ENCODE measurements at places on chromosomes 7 and 10. TPM values are rescaled to one million over a fixed set of nuclear protein-coding genes. Genes with fewer than 3 reads are reported as not detected.
A peak's percentile ranks its signal among the peaks of the same experiment; 100 is the strongest.

- peaks cover 13% of the 10 kb centered on the region for H3K4me1 ChIP-seq
- H3K27me3 ChIP-seq, result peaks cover 3% of the 10 kb centered on the region
- H3K36me3 ChIP-seq, result no peaks in the 10 kb centered on the region
- H3K27ac ChIP-seq, result no peak overlapping the region
- H3K4me3 ChIP-seq, result no peak overlapping the region
Measured at GRCh38 chr10:43352951-43353350, 18.5 kb upstream of the FXYD4 start.

Gene SPDYE11
- total RNA-seq, result not detected

Gene ZNF727
- total RNA-seq, result not detected

DNA sequence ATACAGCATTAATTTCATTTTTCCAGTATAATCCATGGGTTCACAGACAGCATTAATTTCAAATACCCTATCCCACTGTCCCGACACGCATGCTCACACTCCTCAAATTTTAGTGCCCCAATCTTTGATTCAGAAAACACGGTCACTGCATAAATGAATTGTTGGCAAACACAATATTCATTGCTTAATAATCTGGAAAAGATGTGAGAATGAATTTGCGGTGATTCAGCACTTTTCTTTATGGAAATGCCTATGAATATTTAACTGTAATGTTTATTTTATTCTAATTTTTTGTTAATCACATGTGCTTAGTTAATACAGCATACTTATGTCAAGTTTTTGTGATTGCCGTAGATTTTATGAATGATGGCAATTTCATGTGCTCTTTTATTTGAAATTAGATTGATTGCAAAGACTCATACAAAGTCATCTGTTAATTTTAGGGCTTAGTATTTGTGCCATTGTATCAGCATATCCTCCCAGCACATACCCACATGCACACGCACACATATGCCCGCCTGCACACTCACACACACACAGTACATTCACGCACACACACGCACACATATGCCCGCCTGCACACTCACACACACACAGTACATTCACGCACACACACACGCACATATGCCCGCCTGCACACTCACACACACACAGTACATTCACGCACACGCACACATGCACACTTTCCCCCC lies 35.1 kb downstream of the MACROH2A2 start:
- no peak overlapping the region for H3K4me3 ChIP-seq
- H3K27me3 ChIP-seq, result no peaks in the 10 kb centered on the region
- peaks cover 10% of the 10 kb centered on the region for H3K4me1 ChIP-seq
- no peaks in the 10 kb centered on the region for H3K36me3 ChIP-seq
- no peak for ATAC-seq
- H3K27ac ChIP-seq, result no peak overlapping the region

Gene RAMP3
- total RNA-seq, result not detected

- H3K4me1 ChIP-seq, result no peaks in the 10 kb centered on the region
- peaks cover 20% of the 10 kb centered on the region for H3K36me3 ChIP-seq
- no peak for ATAC-seq
- no peak overlapping the region for H3K4me3 ChIP-seq
Measured at GRCh38 chr10:123031124-123031523, 22.3 kb downstream of the ACADSB start.

DNA sequence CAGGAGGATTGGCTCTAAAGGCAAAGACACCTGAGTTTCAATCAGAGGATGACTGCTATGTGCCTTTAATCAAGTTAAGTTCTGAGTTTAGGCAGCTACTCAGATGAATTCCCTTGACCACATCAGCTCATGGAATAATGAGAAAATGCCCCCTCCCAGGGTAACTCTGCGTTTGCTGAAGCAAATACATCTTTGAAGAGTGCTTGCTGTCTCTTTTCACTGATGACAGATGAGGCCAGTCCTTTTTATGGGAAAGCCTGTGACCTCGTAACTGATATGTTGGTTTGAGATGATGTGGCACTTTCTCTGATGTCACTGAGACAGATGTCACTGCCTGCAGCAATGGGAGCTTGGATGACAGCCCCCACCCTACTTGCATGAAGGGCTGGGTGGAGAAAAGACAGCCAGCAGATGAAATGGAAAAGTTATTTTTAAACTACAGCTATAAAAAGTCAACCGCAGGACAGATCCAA lies 43.7 kb upstream of the DGKI start:
- peak overlapping the region; percentile 46 for H3K27ac ChIP-seq
- peaks cover 24% of the 10 kb centered on the region for H3K4me1 ChIP-seq
- peak; percentile 56 for ATAC-seq
- H3K4me3 ChIP-seq, result no peak overlapping the region
- H3K27me3 ChIP-seq, result no peaks in the 10 kb centered on the region
- peaks cover 87% of the 10 kb centered on the region for H3K36me3 ChIP-seq

DNA sequence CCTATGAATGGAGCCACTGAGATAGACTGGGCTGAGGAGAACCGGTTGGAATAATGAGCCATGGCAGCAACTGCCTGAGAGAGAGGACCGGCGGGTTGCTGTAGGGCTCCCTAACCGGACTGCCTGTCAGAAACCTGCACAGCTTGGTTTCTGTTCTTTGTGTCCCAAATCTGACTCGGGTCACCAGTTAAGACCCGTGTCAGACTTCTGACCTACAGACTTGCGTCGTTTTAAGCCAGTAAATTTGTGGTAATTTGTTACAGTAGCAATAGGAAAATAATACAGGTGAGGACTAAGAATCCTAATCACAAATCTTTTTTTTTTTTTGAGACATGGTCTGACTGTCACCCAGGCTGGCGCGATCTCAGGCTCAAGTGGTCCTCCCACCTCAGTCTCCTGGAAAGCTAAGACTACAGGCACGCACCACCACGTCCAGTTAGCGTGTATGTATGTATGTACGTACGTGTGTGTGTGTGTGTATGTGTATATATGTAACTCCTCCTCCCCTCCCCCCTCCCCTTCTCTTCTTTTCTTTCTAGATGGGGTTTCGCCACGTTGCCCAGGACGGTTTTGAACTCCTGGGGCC lies 672 bp upstream of the DDX56 start:
- peak overlapping the region; percentile 100 for H3K27ac ChIP-seq

GRCh38 chr7:50353894-50354595 lies 49.5 kb downstream of the IKZF1 start:
- peak overlapping the region; percentile 94 for H3K27ac ChIP-seq
- no peak overlapping the region for H3K4me3 ChIP-seq
- H3K4me1 ChIP-seq, result peaks cover 90% of the 10 kb centered on the region
- no peak for ATAC-seq
- H3K36me3 ChIP-seq, result peaks cover 98% of the 10 kb centered on the region

DNA sequence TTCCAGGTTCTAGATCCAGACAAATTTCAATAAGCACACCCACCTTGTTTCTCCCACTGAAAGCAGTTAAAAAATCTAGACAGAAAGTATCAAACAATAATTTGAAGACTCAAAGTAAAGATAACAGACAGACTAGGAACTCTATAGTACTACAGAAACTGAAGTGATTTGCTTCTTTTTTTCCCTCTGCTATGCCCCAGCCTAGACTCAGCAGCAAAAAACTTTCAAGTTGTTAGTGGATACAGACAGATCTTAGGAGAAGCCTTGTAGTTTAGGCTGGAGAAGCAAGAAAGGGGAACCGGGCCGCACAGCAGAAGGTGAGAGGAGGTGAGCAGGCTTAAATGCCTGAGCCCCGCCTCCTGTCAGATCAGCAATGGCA lies 65.1 kb downstream of the IGF2BP3 start:
- H3K27ac ChIP-seq, result peak overlapping the region; percentile 83
- ATAC-seq, result peak; percentile 59
- H3K4me1 ChIP-seq, result peaks cover 5% of the 10 kb centered on the region
- H3K36me3 ChIP-seq, result no peaks in the 10 kb centered on the region

DNA sequence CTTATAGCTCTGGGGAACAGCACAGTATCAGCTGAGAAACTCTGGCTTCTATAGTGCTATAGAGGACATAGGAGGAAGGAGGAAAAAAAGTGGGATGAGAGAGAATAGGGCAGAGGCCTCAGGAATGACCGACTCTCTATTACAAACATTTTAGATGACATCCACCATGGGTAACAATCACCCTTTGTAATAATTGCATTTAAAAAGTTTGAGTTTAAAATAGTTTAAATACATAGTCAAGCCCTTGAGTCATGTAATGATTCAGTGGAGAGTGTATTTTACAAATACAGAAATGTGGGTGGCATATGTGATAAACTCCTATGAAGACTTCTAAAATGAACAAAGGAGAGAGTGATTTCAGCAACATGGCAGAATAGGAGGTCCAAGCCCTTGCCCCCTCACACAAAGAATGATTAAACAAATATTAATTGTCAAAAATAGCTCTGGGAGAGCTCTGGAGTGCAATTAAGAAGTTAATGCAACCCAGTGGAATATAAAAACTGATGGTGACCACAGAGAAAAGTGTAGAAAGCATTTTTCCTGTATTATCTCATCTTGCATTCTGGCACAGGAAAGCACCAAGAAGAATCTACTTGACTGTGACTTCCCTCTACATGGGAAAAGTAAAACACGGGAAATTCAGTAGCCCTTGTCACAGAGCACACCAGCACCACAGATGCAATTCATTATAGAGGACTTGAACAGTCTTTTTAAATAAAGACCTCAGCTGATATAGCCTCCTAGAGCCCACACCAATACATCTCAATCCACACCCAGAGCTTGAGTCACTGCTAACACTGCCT lies 569.0 kb upstream of the SORCS1 start:
- no peaks in the 10 kb centered on the region for H3K4me1 ChIP-seq
- no peak for ATAC-seq
- H3K4me3 ChIP-seq, result no peak overlapping the region
- no peaks in the 10 kb centered on the region for H3K27me3 ChIP-seq

DNA sequence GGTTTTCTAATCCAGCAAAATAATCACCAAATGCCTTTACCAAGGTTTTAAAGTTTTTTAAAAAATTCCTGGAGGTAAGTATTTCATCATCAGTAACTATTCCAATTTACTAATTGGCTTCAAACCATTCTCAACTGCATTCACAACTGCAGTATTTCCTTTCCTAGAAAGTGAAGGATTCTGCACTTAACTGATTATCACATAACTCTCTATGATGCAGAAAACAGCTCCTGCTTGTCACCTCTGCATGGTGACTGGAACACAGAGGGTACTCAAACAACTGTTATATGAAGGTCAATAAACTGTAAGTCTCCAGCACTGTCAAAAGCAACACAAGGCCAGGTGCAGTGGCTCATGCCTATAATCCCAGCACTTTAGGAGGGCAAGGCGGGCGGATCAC lies 42.6 kb downstream of the SRPK2 start:
- peak overlapping the region; percentile 42 for H3K4me3 ChIP-seq
- no peak overlapping the region for H3K27ac ChIP-seq
- H3K36me3 ChIP-seq, result no peaks in the 10 kb centered on the region

DNA sequence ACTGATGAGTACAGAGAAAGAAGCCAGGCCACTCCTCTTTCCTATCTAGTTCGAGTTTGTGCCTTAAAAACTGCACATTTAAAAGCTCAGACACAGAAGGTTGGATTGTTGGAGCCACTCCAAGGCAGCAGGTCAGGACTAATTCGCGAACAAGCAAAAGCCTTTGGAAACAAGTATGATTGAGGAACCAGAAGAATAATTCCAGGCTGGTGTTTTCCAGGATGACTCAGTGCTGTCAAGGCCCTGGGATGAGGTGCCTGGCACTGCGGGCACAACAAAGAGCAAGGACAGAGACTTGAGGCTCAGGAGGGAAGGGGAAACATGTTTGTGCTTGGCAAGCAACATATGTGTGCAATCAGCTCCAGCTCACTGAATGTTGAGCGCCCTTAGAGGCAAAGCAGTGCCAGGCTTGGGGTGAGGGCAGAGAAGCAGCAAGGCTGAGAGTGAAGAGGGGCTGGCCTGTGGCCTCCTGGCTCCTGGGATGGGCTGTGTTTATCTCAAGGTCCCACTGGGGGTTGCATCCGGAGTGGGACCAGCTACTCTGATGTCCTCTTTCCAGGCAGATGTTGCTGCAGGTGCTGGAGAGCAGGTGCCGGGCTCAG lies 44.1 kb downstream of the VSTM4 start:
- peaks cover 7% of the 10 kb centered on the region for H3K27me3 ChIP-seq
- no peaks in the 10 kb centered on the region for H3K36me3 ChIP-seq
- H3K27ac ChIP-seq, result no peak overlapping the region
- no peak overlapping the region for H3K4me3 ChIP-seq
- H3K4me1 ChIP-seq, result no peaks in the 10 kb centered on the region

DNA sequence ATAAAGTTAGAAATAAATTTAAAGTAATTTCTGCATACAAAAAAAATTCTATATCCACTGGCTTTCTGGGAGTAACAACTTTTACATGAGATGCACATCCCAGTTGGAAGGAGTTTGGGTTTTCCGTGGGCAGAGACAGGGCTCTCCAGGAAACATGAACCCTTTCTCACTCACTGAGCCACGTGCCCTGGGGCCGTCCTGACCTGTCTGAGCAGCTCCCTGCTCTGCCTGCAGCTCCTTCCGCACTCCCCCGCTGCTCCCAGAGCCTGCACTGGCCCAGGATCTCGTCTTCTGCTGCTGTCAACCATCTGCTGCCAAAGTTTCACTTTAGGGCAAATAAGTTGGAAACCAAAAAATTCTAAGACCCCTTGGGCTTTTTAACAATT lies 169.1 kb downstream of the DIP2C start:
- no peaks in the 10 kb centered on the region for H3K4me1 ChIP-seq
- ATAC-seq, result no peak
- H3K36me3 ChIP-seq, result no peaks in the 10 kb centered on the region
- peaks cover 7% of the 10 kb centered on the region for H3K27me3 ChIP-seq
- no peak overlapping the region for H3K4me3 ChIP-seq

Gene LRRD1
- not detected for total RNA-seq

- no peak overlapping the region for H3K27ac ChIP-seq
- no peaks in the 10 kb centered on the region for H3K36me3 ChIP-seq
- no peak overlapping the region for H3K4me3 ChIP-seq
- no peak for ATAC-seq
- H3K4me1 ChIP-seq, result no peaks in the 10 kb centered on the region
Measured at GRCh38 chr10:105010411-105011121, 369.5 kb downstream of the SORCS3 start.

GRCh38 chr7:43461349-43462024 lies 121.4 kb upstream of the STK17A start:
- H3K27ac ChIP-seq, result no peak overlapping the region
- no peak overlapping the region for H3K4me3 ChIP-seq
- no peaks in the 10 kb centered on the region for H3K4me1 ChIP-seq
- peaks cover 4% of the 10 kb centered on the region for H3K27me3 ChIP-seq
- no peaks in the 10 kb centered on the region for H3K36me3 ChIP-seq

DNA sequence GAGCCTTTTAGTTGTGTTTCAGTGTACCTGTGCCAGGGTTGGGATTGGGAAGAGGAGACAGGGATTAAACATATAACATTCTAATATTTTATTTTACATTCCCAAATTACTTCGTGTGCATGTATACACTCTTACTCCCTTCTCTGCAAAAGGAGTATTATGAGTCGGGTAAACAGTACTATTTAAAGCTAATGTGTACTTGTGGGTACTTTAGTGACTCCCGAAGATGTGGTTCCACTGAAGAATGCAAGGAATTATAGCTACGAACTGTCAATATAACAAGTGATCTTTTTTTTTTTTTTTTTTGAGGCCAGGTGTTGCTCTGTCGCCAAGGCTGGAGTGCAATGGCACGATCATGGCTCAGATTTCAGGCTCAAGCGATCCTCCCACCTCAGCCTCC lies 122.6 kb upstream of the RPA3 start:
- H3K36me3 ChIP-seq, result no peaks in the 10 kb centered on the region
- peaks cover 9% of the 10 kb centered on the region for H3K4me1 ChIP-seq
- ATAC-seq, result no peak
- H3K27ac ChIP-seq, result no peak overlapping the region
- H3K4me3 ChIP-seq, result no peak overlapping the region

Gene TAS2R41
- not detected for total RNA-seq

GRCh38 chr7:156773966-156774365 lies 119.0 kb downstream of the LMBR1 start:
- no peak overlapping the region for H3K4me3 ChIP-seq
- no peaks in the 10 kb centered on the region for H3K27me3 ChIP-seq
- peaks cover 8% of the 10 kb centered on the region for H3K36me3 ChIP-seq
- H3K4me1 ChIP-seq, result peaks cover 23% of the 10 kb centered on the region
- H3K27ac ChIP-seq, result peak overlapping the region; percentile 38
- ATAC-seq, result no peak

Gene CFAP69
- total RNA-seq, result 0.42 TPM

Gene GNGT1
- not detected for total RNA-seq
